ENCODE measurements at places on chromosomes 1 and 21.

DNA sequence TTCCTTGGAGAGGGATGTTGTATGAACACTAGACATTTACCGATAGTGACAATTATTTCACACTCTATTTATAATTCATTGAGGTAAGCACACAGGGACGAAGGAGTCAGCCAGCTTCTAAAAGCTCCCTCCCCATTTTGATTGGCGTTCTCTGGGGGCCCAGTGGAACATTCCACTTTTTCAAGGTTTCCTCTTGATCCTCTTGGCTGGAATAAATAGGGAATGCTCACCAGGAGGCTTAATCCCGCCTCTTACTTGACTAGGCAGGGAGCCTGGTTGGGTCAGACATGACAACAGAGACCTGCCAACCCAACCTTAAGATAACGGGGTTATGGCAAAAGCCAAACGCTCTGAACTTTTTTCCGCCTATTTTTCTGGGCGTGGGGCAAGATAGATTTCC is 974 bp downstream of the ACTN2 start:
- DNase-seq, result no peak

DNA sequence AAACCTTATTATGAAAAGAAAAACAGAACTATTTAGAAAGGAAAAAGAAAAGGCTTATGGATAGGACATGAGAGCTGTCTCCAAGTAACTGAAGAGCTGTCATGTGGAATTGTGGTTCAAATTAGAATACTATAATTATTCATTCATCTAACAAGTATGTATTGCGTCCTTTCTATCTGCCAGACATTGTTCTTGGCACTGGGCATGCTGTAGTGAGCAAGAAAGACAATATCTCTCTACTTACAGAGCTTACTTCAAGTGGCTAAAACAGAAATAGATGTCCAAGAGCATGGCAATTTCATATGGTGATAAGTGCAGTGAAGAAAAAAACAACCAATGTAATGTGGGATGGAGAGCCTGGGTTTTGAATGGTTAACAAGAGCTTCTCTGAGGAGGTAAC is 413.0 kb downstream of the DPYD start:
- DNase-seq, result no peak

- DNase-seq, result no peak
Measured at GRCh38 chr1:156284112-156284511, at the start of gene TMEM79. TSS of gene TMEM79 (plus strand) at chr1:156284325. CDS start at chr1:156285227, 902 bp downstream.

GRCh38 chr1:178037510-178038253 is 56.2 kb upstream of the RASAL2 start:
- peak; percentile 68 for DNase-seq

DNA sequence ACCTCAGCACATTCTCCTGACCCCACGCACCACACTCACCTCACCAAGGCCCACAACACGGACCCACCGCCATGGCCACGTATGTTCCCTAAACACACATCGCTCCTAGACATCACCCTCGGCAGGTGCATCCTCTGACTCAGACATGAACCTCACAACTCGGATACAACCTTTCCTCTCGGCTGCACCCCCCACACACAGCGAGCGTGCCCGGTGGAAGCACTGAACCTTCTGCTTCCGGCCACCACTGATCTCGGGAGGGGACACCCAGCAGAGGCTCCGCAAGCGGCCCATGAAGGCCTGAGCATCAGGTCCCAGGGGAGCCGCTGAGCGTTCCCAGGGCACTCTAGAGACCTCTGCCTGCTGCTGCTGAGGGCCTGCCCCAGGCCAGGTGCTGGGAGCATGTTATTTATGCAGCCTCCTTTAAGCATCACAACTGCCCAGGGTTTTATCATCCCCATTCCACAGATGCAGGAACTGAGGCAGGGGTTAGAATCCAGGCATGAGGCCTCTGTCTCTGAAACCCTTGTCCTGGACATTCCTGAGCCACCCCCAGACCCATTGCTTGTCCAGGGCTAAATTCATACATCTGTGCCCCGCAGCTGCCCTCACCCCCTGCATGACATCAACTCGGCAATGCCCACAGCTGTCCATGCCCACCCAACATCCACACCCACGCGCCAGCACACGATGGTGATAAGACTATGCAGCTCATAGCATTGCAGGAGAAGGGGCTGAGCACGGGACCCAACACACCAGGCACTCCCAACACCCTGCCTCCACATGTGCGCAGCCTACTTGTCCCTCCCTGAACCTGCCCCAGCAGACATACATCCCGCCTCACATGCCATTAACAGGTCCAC is 27.0 kb downstream of the SDC3 start:
- DNase-seq, result no peak

DNA sequence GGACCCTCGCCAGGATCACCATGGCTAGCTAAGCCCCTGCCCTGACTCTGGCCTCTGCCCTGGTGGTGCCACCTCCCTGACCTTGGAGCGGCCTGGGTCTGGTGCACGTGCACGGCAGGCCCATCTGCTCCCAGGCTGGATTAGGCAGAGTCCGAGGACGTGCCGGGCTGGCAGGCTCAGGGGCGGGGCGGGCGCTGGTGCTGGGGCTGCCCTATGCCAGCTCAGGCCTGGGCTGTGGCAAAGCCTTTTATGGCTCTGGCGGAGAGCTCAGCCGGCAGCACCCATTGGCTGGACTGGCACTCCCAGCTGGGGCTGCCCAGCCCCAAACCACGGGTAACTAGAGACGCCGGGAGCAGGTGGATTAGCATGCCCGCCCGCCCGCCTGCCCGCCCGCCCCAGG is 17.1 kb upstream of the EDN2 start:
- DNase-seq, result no peak

DNA sequence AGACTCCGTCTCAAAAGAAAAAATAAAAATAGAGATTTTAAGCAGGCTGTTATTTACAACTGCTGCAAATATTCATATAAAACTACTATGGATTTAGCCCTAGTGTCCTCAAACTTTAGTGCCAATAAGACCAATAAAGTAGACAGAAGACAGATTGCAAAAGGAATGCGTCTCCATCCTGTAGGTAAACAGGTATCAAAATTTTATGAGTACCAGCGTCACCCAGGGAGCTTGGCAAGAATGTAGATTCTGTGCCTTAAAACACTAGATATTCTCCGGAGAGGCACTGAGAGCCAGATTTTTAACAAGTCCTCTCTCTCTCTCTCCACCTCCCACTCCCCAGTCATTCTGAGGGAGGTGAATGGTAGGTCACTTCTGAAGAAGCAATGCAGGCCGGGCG is 18.4 kb downstream of the SMYD3 start:
- no peak for DNase-seq

DNA sequence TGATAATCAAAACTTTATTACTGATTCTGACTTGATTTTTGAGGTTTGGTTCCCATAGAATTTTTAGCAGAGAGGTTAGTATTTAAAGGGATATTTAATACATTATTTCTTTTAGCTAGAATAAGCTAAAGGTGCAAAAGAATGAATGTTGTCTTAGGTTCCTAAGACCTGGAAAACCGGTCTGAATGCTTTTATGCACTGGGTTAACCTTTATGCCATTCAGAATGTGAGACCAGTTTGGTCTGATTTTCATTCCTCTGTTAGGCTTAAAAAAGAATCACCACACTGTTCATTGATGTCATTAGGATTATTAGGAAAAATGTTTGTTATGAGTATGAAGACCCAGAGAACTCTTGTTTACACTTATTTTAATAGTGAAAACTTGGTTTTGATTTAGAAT is 30.1 kb downstream of the RAP1A start:
- DNase-seq, result no peak

Measured in substantia nigra (tissue), 51 donors.